Small intestine (tissue), 16 donors: ENCODE measurements at places on chromosomes 1 and 21. TPM values are rescaled to one million over a fixed set of nuclear protein-coding genes. Genes with fewer than 3 reads are reported as not detected.
A peak's percentile ranks its signal among the peaks of the same experiment; 100 is the strongest.

DNA sequence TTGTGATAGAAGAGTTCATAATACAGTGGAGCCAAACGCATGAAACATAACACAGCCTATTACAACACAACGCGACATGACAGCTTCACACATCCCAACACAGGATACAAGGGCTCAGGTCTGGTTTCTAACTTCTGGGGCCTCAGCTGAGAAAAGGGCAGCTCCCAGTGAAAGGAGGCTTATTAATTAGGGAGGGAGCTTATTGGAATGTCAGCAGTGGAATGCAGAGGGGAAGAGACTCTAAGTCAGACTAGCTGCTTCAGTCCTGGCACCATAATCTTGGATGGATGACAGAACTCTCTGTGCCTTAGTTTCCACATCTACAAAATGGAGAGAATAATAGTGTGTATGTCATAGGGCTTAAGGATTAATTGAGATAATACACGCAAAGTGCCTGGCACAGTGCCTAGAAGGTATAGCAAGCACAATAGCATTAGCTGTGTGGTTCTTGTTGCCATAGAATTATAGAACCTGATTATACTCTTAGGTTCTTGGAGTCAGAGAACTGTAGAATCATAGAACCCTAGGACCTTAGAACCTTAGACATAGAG is 22.7 kb upstream of the SLC2A1 start:
- H3K4me1 ChIP-seq, result peaks cover 6% of the 10 kb centered on the region
- DNase-seq, result no peak
- peak overlapping the region; percentile 83 for H3K27ac ChIP-seq
- no peaks in the 10 kb centered on the region for H3K27me3 ChIP-seq
- H3K36me3 ChIP-seq, result no peaks in the 10 kb centered on the region
- no peak overlapping the region for H3K4me3 ChIP-seq

- no peak for DNase-seq
- no peak overlapping the region for H3K4me3 ChIP-seq
- H3K4me1 ChIP-seq, result no peaks in the 10 kb centered on the region
- peaks cover 14% of the 10 kb centered on the region for H3K27me3 ChIP-seq
- no peaks in the 10 kb centered on the region for H3K36me3 ChIP-seq
Observed at GRCh38 chr1:206551296-206551985, 44.1 kb downstream of the RASSF5 start.

L1TD1 gene
- 1.6 TPM for polyA plus RNA-seq

GRCh38 chr1:216310776-216311175 is 112.5 kb downstream of the USH2A start:
- no peak overlapping the region for H3K27ac ChIP-seq
- no peaks in the 10 kb centered on the region for H3K4me1 ChIP-seq
- no peak overlapping the region for H3K4me3 ChIP-seq

C1orf87 gene
- not detected for polyA plus RNA-seq

C1QTNF12 gene
- 10.6 TPM for polyA plus RNA-seq
